NCI-H226 (cell line): ENCODE measurements at places on chromosomes 5 and 9.

DNA sequence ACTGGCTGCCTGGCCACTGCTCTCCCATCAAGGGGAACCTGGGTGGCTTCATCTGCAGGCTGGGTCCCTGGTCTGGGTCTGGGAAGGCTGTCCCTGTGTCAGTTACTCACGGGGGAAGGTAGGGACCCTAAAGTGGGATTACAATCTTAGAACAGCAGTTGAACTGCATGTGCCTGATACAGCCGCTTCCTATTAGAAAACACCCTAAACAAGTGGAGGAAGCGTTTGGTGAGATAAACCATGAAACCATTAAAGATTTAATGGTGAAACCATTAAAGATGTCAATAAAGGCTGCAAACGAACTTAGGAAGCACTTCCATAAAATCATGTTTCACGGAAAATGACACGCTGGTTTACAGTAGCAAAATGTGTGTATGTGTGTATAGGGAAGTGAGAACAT, 2.5 kb upstream of the GFI1B start:
- no peak for DNase-seq

GRCh38 chr9:104386425-104387069, 117.5 kb upstream of the OR13F1 start:
- peak; percentile 23 for DNase-seq

DNA sequence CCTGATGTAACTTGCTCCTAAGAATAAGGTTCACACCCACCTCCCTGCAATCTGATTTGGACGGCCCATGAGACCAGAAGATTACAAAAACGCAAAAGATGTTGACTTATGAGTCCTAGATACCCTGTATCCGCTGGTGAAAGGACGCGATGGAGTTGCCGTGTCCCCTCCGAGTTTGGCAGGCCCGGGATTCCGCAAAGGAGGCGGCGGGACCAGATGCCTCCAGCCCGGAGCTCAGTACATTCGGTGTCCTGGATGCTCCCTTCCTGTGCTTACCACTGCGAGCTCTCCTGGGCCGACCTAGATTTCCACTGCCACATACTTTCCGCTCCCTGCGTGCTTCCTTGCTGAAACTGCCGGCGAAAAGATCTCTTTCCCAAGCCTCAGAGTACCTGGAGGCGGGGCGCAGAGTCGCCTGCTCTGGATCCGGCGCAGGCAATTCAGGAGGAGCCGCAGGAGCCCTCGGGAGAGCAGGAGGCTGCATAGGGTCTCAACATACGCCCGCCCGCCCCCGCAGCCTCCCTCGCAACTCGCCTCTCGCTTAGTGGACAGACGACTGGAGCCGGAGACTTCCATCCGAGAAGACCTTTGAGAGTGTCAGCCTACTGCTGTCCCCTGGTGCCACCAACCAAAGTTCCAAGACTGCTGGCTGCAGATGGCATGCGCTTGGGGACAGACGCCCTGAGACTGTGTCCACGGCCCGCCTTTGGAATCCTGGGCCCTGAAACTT, 39.8 kb downstream of the ANXA2R start:
- DNase-seq = no peak

- DNase-seq = no peak
Measured at GRCh38 chr5:111892949-111893348, 136.0 kb upstream of the NREP start.

- peak; percentile 40 for DNase-seq
Measured at GRCh38 chr5:116423141-116423540, 151.5 kb downstream of the SEMA6A start.

GRCh38 chr5:64792469-64792868, 23.7 kb downstream of the CWC27 start:
- DNase-seq = no peak

DNA sequence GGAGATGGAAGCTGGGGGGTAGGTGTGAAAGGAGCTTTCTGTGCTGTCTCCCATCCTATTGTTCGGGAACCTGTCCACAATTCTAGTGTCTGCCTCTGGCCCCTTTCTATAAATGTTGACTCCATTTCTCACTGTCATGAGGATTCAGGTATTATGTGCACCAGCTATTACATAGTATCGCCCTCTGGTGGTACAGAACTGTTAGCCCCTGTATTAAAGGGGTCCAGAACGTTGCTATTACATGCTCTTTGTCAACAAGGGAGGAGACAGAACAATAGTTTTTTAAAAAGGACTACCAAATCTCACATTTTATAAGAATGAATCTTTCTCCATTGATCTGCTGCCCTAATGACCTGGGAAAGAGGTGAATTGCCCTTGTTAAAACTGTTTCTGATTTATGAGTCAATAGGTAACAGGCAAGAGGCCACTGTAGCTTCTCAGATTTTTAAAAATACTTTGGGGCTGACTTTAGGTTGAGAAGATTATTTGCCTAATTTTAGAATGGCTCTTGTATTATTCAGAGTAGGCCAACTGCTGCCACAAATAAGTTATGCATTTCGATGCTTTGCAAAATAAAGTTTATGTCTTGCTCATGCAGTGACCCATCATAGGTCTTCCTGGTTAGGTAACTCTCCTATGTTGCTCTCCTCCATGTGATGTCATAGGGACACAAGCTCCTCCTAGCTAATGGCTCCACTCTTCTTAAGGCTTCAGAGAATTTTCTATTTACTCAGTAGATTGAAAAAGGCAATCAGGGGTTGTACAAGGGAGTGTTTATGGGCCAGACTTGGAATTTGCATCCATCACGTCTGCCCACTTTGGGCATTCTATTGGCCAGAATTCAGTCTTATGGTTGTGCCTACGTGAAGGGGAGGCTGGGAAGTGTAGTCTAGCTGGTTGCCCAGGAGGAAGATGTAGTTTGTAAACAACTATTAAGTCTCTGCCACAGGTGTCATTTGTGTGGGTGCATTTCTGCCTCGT, 20.8 kb downstream of the DCANP1 start:
- peak; percentile 53 for DNase-seq

DNA sequence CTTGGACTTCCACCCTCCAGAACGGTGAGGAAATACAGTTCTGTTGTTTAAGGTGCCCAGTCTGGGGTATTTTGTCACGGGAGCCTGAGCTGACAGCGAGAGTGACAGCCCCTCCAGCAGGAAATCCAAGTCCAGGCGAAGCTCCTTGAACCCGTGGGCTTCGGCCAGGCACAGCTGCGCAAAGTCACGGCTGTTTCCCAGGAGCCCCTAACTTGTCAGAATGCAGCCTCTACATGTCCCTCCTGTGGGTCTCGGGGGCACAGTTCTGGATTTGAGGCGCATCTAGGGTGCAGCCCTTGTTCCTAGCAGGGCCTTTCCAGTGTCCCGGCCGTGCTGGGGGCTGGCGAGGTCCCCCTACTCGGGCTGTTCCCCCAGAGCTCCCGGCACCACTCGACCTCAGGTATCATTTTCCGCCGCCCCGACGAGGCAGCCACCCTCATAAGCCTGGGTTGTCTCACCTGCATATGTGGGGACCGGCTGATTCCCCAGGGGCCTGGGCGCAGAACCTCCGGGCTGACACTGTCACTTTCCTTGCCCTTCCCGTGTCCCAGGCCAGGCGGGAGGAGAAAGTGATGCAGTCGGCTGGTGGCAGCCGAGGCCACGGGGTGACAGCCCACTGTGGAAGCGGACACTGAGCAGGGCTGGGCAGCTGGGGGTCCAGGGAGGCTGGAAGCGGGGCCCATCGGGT, 4.5 kb downstream of the LCN8 start:
- no peak for DNase-seq

DNA sequence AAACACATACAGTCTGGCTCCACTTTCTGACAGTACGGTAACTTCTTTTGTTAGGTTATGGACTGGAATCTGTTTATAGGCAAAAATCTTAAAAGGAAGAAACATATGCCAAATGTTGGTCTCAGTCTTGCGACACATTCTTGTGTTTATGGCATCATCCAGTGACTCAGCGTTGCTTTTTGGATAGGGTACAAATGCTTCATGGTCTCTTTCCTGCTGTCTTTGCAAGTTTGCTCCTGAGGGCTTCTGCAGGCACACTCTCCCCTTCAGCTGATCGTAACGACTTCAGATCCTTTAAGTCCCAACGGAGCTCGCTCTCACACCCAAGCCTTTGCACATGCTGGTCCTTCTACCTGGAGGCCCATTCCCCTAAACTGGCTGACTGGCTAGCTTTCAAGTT, 23.6 kb upstream of the TNFSF8 start:
- peak; percentile 48 for DNase-seq

GRCh38 chr5:89374144-89374784, 491.3 kb upstream of the MEF2C start:
- DNase-seq = no peak

DNA sequence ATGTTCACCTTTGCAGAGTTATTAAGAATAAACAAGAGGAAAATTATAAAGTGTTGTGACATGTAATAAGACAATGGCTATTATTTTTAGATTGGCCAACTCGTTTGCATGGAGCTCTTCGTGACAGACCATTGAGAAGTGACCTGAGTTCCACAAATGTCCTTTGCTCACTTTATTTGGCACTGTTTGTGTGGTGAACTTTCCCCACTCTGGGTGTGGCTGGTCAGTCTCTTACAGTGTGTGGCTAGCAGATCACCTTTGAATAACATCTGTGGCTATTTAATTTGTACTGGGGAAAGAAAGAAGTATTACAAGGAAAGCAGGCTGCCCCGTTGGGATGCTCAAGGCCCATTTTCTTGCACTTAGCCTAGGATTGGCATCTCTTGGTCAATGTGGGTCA, 274.1 kb upstream of the WWC1 start:
- no peak for DNase-seq

DNA sequence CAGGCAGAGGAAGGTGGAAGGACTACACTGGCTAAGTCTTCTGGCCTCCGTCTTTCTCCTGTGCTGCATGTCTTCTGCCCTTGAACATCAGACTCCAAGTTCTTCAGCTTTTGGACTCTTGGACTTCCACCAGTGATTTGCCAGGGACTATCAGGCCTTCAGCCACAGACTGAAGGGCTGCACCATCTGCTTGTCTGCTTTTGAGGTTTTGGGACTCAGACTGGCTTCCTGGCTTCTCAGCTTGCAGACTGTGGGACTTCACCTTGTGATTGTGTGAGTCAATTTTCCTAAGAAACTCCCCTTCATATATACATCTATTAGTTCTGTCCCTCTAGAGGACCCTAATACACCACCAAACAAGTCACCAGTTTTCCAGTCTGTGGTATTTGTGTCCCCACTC, 9.7 kb upstream of the ANKDD1B start:
- DNase-seq = peak; percentile 7

GRCh38 chr5:97355775-97356174, 172.7 kb upstream of the RIOK2 start:
- no peak for DNase-seq

DNA sequence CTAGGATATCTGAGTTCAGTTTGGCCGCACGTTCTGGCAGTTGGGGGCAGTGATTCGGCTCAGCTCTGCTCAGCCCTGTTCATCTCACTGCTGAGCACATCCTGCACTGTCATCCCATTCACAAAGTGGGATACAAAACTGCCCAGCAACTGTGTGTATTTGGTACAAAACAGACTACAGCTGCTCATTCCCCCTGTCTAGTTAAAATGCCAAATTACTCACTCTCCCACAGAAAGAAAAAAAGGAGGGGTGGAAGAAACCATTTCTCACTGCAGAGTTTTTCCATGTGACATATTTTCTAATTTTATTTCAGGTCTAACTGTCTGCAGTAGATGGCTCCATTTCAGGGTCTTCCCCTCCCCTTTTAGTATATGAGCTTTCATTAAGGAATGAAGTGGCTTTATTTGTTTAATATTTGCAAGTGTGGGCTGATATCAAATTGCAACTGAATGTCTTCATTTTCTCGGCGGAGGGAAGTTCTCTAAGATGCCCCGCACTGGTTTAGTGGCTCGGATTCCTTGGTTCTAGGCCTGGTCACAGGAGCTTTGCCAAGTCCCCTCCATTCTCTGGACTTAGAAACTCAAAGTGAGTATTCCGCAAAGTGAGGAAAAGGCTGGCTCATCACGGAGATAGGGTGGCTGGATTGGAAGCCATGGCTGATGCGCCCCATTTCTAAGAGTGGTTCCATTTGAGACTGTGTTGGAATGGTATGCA, 14.7 kb downstream of the COL15A1 start:
- DNase-seq = no peak

GRCh38 chr9:137149942-137150616, 11.1 kb downstream of the GRIN1 start:
- DNase-seq = no peak

GRCh38 chr5:160460377-160461049, 38.9 kb downstream of the PTTG1 start:
- DNase-seq = peak; percentile 16
